Ovary (tissue), 10 donors: ENCODE measurements at places on chromosomes 2 and 18. TPM values are rescaled to one million over a fixed set of nuclear protein-coding genes. Genes with fewer than 3 reads are reported as not detected.

GRCh38 chr2:215847718-215848117, 165.6 kb downstream of the MREG start:
- no peak for DNase-seq

DNA sequence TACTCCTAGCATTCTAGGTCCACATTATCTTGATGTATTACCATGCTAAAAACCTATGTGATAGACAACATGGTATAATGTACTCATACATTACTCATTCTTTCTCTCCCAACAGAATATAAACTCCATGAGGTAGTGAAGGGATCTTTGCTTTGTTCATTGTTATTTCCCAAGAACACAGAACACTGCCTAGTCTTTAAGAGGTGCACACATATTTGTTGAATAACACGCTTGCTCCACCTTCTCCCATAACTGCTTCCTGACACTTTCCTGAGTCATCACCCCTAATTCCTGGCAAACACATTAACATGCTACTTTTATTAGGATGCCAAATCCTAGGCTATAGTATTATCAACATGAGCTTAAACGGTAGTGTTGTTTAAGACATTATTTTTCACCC, 41.3 kb downstream of the REV1 start:
- DNase-seq: no peak

The SP140 gene
- 3.4 TPM for total RNA-seq

The FIGN gene
- 3.9 TPM for total RNA-seq

The LAMA1 gene
- 5.2 TPM for total RNA-seq

- DNase-seq: no peak
These were observed 139.2 kb downstream of the UBR3 start for GRCh38 chr2:169966454-169966853.

DNA sequence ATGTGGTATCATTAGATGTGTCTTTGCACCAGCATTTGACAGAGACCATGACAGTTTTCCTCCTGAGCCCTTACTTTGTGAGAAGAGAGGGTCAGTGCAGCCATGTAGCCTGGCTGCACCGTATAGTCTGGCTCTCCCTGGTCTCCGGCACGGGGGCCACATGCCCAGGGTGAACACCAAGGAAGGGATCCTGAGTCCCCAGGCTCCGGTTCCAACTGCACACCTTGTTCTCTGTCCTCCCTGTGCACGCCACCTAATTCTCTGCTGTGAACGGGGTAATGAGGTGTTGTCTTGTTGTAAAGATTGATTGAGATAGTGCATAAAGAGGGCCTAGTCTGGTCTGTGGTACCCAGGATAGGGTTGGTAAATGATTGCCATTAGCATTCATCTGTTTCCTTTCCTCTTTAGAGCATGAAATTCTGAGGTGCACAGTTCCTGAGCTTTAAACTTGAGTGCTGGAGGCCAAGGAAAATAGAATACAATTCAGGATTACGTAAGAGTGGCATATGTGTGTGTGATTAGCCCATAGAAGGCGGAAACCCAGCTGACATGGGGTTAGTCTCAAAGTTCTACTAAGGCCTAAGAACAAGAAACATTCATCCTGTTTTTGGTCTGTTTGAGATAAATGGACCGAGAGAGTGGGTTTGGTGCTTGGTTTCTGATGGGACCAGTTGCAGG, 55.5 kb downstream of the NCK2 start:
- no peak for DNase-seq

- peak; percentile 95 for DNase-seq
These were observed 2.4 kb upstream of the FOSL2 start for GRCh38 chr2:28390241-28390745.

GRCh38 chr2:75512455-75513212, 48.1 kb downstream of the EVA1A start:
- no peak for DNase-seq

The CNDP1 gene
- total RNA-seq: 0.13 TPM

DNA sequence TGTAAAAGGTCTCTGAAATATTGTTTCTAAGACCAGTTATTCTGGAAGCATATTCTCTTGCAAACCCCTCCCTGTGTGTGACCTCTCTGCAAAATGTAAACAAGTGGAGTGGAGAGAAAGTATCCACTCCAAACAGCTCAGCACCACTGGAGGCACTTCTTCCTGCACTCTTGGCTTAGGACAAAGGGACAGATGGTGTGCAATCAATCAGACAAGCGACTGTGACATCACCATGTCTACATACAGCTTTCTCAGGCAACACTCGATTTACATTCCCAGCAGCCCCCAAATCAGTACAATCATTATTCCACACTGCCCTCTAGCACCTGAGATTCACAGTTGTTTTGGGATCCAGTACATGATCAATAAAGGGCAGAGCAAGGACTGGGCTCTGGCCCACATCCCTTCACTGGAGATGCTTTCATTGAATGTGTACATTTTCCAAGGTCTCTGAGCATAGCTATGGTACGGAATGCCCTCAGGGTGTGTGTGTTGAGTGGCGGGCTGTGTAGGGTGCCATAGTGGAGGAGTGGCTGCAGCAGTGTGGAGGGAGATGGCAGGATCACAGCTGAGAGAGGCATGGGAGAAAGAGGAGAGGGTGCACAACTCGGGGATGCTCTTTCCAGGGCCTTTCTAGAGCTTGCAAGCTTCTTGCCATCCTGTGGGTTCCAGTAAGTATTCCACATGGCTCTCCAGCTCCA, 311.8 kb upstream of the ST6GAL2 start:
- DNase-seq: no peak

The SOCS6 gene
- total RNA-seq: 16.6 TPM

The ITM2C gene
- total RNA-seq: 67.8 TPM

DNA sequence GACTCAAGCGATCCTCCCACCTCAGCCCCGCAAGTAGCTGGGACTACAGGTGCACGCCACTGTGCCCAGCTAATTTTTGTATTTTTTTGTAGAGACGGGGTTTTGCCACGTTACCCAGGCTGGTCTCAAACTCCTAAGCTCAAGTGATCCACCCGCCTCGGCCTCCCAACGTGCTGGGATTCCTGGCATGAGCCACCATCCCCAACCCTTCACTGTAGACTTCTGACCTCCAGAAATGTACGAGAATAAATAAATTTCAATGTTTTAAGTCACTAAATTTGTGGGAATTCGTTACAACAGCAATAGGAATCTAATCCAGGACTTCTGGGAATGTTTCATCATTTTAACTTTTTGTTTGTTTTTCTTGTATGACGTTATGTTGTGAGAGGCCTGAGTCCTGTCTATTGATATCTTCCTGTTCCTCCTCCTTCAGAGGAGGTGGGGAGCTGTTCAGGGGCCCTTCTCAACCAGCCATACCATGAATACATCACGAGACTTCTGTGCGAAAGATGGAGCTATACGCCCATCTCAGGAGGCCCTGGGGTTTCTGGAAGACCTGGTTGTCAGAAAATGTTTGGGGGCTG, 40.0 kb downstream of the TEX44 start:
- DNase-seq: no peak

DNA sequence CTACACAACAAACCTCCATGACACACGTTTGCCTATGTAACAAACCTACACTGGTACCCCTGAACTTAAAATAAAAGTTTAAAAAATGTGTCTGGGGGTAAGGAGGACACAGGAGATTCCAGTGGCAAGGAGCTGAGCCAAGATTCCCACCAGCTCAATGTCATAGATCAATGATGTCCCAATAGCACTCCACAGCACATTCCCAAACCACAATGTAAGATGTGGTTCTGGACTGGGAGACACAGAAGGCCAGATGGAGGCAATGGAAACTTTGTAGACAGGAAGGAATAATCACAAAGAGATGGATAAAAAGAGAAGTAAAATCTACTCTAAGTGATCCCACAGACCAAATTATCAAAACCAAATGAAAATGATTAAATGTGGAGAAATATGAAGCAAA, 312.4 kb upstream of the SOX11 start:
- DNase-seq: no peak

The RPS27A gene
- total RNA-seq: 2,444 TPM

The FBXO41 gene
- 2.6 TPM for total RNA-seq

GRCh38 chr18:22977847-22978701, 44.9 kb downstream of the RBBP8 start:
- no peak for DNase-seq

DNA sequence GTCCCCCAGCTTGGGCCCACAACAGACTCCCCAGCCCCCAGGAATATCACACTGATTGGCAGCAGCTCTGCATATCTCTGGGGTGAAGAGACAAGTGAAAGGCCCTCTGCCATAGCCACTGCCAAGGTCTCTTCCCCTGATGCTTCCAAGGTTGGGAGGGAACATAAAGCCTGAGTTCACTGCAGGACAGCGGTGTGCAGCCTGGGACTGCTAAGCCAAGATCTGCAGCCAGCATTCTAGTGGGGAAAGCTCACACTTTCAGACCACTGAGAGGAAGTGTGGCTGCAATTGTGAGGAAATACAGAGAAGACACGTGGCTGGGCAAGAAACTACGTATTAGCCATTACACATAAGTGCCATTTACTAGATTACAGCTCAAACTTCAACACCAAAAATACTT, 100.7 kb downstream of the MAIP1 start:
- no peak for DNase-seq

The ALLC gene
- not detected for total RNA-seq

DNA sequence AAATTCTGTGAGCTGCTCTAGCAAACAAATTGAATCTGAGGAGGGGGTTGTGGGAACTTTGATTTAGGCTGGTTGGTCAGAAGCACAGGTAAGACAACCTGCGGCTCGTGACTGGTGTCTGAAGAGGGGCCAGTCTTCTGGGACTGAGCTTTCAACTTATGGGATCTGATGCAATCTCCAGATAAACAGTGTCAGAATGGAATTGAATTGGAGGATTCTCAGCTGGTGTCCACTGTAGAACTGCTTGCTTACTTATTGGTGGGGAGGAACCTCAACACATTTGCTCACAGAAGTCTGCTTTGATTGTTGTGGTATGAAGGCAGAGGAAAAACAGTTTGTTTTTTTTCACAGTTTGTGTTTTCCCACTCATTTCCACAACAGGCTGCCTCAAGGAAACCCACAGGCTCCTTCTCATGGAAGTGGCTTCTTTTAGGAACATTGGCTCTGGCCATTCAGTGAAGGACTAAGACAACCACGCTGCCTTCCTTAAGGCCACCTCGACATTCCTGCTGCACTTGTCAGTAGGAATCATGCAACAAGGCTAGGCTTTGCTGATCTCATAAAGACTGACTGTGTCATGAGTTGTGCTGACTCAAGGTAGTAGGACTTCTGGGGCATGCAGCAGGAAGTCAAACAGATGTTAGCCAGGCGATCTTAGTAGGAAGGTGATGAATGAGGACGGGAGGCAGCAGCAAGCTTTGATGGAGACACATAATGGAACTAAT, 104.7 kb downstream of the TSN start:
- DNase-seq: no peak

DNA sequence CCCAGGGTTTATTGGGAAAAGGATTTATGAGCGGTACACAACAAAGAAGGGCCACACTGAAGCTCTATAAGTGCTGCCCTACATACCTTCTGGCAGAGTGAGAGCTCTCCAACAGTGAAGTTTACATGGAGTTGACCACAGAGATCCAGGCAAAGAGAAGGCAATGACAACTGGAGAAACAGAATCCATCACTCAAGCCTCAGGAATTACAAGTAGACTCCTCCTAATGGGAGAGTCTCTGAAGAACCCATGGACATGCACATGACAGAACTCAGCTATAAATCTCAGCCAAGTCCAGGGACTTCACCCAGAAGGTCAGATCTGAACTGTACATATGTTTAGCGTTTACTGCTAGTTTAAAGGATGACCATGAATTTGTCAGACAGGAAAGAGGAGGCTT, 164.7 kb downstream of the DNAH7 start:
- no peak for DNase-seq

GRCh38 chr2:217610401-217610814, 392.4 kb downstream of the TNS1 start:
- DNase-seq: no peak

The NPPC gene
- total RNA-seq: 0.68 TPM

The CCDC74B gene
- total RNA-seq: 5.4 TPM

The GFPT1 gene
- 36.2 TPM for total RNA-seq

The REG1B gene
- 1.7 TPM for total RNA-seq

The EPB41L3 gene
- total RNA-seq: 26.1 TPM
